Hepatocyte (in vitro differentiated cells): ENCODE measurements at places on chromosomes 16 and 17. TPM values are rescaled to one million over a fixed set of nuclear protein-coding genes. Genes with fewer than 3 reads are reported as not detected.

Gene DPEP2
- not detected in 2 replicates for total RNA-seq

Gene C1QTNF1
- 9.5 and 12.8 TPM in 2 replicates for total RNA-seq

Gene MYADML2
- not detected in 2 replicates for total RNA-seq

DNA sequence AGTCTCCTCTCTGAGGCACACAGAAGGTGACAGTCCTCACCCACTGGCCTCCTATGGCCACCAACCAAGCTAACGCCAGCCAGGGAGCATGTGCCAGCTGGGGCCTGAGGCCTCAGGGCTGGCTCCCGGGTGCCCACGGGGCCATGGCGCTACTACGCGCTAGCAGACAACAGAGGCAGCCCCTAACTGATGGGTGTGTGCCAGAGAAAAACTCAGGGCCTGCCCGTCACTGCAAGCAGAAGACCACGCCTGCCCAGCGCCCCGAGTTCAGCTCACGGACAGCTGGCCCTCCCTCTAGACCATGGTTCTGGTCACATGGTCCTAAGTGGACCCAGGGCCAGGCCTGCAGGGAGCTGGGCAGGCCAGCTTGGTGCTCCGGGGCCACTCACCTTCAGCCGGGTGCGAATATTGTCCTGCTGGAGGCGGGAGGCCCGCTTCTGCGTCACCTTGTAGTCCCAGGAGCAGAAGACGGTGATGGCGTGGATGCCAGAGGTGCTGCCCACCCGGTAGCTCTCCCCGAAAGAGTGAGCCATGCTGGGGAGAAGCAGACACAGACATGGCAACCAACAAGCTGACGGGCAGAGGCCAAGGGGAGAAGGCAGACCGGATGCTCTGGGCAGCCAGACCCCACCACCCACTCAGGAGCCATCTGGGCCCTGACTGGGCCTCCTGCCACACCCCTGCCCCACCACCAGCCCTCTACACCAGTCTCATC is 6.2 kb downstream of the TMC6 start:
- no peak for DNase-seq

DNA sequence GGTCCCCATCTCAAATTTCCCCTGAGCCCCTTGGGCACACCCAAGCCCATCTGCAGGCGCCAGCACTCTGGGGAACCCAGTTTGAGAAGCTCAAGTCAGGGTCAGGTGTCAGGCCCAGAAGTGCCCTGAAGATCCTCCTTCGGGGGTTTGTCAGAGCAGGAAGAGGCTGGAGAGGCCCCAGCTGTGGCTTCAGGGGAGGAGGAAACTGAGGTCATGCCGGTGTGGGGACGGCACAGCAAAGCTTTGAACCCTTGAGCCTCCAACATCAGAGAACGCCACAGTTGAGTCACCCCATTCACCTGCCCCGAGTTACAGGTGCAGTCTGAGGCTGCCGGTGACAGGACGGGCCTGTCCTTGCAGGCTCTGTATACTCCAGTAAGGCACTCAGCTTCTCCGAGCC is 140.2 kb upstream of the CIBAR2 start:
- DNase-seq, result no peak

Gene ANKFN1
- 0.10 and 0.28 TPM in 2 replicates for total RNA-seq

DNA sequence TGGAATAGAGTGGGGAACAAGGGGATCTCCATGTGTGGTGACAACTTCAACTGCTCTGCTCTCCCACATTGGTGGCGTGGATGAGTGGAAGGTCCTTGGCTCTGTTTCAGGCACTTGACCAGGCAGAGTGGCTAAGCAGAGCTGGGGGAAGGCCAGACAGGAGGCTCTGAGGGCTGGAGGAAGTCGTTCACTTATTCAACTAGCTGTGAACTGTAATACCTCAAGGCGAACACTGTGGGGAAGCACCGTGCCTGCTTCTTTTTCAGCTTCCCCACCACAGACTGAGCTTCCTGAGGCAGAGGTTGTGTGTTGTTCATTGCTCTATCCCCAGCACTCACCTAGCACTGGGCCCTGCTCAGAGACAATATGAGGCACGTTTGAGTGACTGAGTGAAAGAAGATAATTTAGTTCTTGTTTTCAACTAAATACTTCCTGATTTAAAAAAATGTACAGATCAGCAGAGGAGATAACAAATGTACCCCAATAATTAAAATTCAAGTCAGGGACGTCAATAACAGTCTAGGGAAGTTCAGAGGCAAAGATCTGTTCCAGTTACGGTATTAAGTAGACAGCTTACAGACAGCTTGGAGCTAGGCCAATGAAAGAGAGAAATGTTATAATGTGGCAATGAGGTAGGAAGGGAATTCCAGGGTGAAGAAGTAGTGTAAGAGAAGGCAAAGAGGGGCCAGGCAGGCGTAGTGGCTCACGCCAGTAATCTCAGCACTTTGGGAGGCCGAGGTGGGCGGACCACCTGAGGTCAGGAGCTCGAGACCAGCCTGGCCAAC is 34.7 kb downstream of the MYO18A start:
- peak; percentile 80 for DNase-seq

Gene REXO5
- 3.6 and 9.4 TPM in 2 replicates for total RNA-seq

DNA sequence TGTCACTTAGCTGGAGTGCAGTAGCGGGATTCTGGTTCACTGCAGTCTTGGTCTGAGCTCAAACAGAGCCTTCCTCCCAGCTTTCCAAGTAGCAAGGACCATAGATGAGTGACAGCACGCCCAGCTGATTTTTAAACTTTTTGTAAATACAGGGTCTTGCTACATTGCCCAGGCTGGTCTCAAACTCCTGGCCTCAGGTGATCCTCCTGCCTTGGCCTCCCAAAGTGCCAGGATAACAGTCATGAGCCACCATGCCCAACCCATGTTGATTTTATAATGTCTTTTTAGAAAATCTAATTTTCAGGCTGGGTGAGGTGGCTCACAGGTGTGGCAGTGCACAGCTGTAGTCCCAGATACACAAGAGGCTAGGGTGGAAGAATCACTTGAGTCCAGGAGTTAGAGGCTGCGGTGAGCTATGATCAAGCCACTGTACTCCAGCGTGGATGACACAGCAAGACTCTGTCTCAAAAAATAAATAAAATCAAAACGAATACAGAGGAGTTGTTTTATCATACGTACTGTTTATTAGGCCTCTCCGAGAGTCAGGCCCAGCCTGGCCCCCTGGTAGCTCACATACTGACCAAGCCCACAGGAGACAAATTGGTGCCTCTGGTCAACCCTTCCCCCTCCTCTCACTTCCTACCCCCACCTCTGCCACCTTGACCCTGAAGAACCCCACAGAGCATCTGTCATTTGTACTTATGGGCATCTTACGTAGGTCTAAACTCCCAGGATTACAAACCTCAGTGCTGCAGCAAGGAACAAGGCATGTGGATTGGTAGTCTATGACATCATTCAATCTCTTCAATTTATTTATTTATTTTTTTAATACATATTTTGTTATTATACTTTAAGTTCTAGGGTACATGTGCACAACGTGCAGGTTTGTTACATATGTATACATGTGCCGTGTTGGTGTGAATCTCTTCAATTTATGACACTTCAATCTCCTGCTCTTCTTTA is 13.6 kb downstream of the C16orf86 start:
- DNase-seq, result no peak

- DNase-seq, result peak; percentile 21
Observed at GRCh38 chr16:52408191-52408845, 138.6 kb downstream of the TOX3 start.

DNA sequence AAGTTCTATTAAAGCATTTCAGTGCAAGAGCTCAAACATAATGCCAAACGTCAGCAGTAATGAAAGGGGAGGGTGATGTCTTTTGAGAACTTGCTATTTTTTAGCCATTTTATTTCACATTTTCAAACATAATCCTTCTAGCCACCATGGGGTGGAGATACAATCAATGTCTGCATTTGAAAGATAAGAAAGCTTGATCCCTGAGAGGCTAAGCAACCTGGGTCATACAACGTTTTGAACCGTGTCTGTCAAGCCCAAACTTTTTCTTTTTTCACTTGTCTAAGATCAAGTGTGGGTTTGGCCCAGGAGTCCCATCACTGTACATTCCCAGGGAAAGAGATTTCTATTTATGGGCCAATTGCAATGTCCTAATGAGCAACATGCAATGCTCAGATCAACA is 331.1 kb downstream of the SLC39A11 start:
- no peak for DNase-seq

Gene FAM171A2
- 12.8 and 13.9 TPM in 2 replicates for total RNA-seq

DNA sequence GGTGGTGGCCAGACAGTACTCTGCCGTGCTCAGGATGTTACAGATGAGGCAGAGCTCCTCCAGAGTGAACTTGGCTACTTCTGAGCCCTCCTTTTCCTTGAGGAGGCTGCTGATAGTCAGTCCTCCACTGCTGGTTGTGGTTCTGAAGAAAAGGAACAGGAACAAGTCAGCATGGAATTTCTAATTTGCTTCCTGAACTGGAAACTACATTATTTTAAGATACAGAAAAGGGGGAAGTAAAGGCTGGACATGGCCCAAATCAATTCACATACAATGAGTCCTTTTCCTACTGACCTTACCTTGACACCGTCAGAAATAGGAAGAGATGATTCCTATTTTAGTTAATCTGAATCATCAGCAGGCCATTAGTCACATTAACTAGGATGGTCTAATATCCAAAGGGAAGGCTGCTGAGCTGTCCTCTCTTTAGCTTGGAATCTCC is 154.2 kb downstream of the VPS53 start:
- no peak for DNase-seq

DNA sequence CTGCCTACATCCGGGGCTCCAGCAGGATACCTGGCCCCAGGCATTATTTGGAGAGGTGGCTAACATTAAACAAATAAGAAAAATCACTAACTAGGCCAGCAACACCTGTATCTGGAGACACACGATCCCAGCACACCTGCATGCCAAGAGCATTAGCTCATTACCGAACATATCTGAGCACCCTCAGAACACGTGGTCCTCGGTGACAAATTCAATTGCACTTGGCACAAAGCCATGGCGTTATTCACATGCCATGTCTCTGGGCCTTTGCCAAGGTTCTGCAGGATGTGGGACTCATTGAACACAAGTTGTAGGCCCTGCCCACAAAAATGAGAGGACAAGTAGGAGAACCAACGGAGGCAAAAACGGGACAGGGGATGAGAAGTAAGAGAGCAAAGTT is 552.3 kb downstream of the TOX3 start:
- peak; percentile 57 for DNase-seq

- DNase-seq, result no peak
Observed at GRCh38 chr16:57666353-57667047, 1.6 kb upstream of the ADGRG3 start.

DNA sequence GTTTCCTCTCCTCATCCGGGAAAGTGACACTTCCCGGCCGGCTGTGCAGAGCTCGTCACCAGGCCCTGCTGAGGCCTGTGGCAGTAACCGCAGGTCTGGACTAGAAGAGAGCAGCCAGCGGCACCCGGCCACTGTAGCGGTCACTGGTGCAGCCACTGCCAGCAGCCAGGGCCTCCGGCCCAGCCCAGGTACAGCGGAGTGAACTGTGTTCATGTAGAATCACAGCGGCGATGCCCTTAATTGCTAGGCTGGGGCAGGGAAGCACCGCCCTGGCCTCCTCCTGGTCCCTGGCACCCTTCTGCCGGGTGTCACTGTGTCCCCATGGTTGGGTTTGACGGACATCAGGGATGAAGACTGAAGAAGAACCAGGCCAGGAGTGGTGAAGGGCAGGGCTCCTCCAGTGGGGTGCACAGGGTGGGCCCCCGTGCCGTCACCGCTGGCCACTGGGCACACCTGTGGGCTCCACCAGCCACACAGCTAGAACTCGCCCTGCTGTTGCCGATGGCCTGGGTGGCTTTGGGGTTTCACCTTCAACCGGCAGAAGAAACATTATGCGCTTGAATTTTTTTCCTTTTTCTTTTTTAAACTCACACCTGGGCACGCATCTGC is 165.2 kb upstream of the CHMP6 start:
- no peak for DNase-seq

DNA sequence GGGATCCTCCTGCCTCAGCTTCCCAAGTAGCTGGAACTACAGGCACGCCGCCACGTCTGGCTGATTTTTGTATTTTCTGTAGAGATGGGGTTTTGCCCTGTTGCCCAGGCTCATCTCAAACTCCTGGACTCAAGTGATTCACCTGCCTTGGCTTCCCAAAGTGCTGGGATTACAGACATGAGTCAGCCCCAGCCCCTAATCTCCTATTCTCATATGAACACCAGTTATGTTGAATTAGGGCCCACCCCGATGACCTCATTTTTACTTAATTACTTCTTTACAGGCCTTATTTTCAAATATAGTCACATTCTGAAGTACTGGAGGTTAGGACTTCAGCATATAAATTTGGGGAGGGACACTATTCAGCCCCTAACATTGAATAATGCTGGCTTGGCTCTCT is 49.2 kb downstream of the ZNRF1 start:
- DNase-seq, result no peak

DNA sequence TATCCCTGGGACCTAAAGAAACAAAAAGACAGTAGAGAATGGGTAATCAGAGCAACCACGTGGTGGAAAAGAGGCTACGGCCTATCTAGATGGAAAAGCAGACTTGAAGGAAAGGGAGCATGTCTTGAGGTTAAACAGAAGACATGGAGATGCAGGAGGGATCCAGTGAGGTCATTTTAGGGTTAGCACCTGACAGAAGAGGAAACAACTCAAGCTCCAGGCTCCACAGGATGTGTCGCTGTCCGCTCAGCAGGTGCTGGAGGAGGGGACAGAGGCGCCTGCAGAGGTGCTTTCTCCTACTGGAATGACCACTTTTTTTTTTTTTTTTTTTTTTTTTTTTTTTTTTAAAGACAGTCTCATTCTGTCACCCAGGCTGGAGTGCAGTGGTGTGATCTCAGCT is 47.5 kb upstream of the CLEC3A start:
- peak; percentile 51 for DNase-seq

DNA sequence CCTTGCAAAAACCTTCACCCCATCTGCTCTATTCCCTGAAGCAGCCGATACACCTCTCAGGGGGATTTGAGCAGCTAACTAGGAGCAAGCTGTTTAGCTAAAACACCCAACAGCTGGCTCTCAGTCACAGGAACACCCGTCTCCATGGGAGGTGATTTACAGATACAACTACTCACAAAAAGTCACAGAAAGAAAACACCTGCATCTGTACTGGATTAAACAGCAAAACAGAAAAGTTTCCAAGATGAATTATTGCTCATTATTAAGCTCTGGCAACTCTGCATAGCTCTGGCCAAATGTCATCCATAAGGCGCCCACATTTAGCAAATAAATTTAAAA is 22.3 kb downstream of the GJC1 start:
- no peak for DNase-seq

- no peak for DNase-seq
Observed at GRCh38 chr17:2057760-2058585, 3.1 kb downstream of the HIC1 start.

Gene PERCC1
- 2.0 and 2.5 TPM in 2 replicates for total RNA-seq

Gene TMIGD1
- total RNA-seq, result 3.2 and 3.3 TPM in 2 replicates
